Stimulated activated CD4-positive, alpha-beta T cell treated with anti-CD3 and anti-CD28 coated beads, Interleukin-15, amount 100 ng/mL, for 48 hours (primary cell): ENCODE measurements at places on chromosomes 1 and 21.

- DNase-seq = no peak
Observed at GRCh38 chr21:15058854-15059263, 5.9 kb downstream of the NRIP1 start.

DNA sequence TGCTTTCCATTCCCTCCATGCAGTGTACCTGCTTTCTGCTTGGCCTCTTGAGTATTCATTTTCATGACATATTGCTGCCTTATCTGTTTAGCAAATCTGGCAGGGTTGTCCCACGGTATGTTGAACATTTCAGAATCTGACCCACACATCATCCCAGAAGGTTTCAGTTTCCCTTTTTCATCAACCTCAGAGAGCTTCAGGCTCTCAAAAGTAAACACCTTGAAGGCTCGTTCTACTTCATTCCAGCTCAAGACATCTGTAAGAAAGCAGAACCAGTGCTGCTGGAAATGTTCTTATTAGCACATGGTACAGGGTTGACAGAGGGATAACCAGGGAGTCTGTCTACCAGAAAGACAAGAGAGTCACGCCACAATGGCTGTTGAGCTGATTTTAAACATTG is 103.6 kb downstream of the SPAG17 start:
- DNase-seq = no peak

- DNase-seq = no peak
Observed at GRCh38 chr1:178713259-178713658, 11.8 kb upstream of the RALGPS2 start.

DNA sequence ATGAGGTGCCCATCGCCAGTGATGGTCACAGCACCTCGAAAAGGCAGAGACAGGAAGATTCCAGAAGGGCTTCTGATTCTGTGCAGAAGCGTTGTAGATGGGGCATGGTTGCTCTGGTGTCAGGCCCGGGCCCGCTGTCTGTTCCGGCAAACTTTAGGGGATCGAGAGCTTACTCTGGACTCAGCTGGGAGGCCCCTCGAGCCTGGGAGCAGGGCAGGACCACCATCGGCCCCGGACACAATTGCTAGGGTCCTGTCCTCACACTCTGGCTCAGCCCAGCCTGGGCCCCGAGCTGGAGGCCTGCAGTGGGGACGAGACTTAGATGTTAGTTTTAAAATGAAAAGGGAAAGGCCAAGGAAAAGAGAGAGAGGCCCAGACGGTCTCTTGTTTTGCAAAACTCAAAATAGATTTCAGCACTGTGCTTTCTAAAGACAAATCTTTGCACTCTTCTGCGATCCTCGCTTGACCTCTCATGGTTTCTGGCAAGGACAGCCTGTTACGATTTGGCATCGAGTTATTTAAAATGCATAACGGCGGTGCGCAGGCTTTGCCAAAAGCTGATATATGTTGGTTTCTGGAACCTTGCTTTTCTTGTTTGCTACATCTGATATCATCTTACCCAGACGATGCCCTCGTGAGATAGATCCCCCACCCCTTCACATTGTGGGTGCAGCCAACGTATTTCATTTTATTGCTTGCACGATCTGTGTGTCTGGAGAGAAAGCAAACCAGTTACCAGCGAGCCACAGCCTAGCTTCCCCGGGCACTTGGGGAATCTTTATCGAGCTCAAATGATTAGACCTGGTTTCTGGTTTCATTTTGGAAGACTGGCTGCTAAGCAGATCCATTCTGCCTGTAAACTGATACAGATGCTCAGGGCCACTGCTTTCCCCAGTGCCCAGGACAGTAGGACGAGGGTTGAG is 58.0 kb downstream of the PRDM16 start:
- DNase-seq = no peak

DNA sequence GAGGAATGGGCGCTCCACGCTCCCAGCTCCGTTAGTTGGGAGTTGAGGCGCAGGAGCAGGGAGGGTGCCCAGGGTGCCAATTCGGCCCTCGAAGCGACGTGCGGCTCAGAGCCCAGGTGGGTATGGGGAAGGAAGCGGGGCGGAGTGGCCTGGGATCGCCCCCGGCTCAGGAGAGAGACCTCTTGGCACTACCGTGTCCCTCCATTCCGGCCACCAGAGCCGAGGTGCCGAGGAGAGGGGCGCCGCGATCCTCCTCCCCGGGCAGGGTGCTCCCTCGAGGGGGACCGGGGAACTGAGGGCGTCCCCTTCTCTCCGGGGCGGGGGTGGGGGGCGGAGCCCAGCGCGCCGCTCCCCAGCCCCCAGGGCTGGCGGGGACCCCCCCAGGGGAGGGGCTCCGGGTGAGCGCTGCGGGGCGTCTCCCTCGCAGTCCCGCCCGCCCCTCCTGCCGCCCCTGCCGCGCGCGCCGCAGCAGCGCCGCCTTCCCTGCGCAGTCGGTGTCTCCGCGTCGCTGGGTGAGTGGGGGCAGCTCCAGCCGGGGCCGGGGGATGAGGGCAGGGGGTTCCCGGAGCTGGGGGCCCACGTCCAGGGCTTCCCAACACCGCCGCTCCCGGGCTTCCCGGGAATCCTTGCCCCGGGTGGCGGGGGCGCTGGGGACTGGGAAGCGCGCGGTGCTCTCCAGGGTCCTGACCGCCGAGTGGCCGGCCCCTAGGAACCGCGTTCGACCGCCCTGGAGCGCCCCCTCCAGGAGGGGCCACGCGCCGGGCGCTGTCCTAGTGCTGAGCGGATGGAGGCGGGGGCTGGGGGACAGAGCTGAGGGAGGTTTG is at the start of gene HPCA:
Gene HPCA, plus strand, starts transcription at position 488 of the 824 bp plus-strand sequence. CDS start 2,408 bp downstream, outside the sequence.
- peak; percentile 33 for DNase-seq

GRCh38 chr21:27713154-27714109 is 746.5 kb upstream of the ADAMTS5 start:
- DNase-seq = no peak

- no peak for DNase-seq
Observed at GRCh38 chr21:36784947-36785346, 86.0 kb downstream of the SIM2 start.

GRCh38 chr1:955474-955873 is 3.6 kb downstream of the NOC2L start:
- no peak for DNase-seq

- DNase-seq = no peak
Observed at GRCh38 chr1:28893403-28894102, 20.8 kb upstream of the EPB41 start.

GRCh38 chr1:76933847-76934815 is 66.9 kb downstream of the ST6GALNAC5 start:
- DNase-seq = no peak

- DNase-seq = no peak
Observed at GRCh38 chr1:221923929-221924598, 182.2 kb upstream of the DUSP10 start.

DNA sequence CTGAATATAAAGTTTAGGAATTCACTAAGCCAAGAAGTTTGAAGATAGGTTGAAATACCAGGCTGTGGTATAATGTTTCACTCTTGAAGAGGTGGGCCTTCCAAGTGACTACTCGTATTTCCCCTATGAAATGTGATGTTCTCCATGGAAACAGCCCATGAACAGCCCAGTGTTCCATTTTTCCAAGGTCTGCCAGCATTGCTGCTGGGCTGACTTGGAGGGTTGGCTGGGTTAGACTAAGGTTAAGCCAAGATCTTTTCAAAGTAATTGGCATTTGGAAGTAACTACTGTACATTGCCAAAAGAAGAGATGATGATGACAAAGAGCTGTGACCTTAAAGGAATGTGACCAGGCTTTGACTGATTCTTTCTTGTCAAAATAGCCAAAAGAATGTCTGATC is 73.8 kb downstream of the RPE65 start:
- no peak for DNase-seq

GRCh38 chr1:154843636-154844296 is 26.3 kb downstream of the KCNN3 start:
- no peak for DNase-seq

- DNase-seq = no peak
Observed at GRCh38 chr1:24216276-24217074, 29.4 kb upstream of the IFNLR1 start.

- DNase-seq = no peak
Observed at GRCh38 chr1:165737196-165737595, 31.5 kb downstream of the TMCO1 start.

DNA sequence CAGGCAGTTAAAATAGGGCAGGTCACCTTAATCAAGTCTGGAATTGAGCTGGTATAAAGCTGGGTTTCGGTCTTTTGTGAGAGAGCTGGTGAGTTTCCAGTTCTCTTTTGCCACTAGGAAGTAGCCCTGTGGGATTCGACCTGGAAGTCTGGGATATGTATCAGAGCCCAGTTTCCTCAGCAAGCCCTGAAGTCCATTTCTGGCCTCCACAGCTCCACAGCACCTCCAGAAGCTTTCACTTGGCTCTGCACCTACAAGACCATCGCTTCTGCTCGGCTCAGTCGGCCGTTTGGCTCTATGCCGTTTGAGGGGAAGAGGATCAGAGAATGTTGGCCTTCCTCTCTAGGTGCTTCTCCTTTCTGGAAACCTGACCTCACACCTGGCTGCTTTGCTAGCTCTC is 148.0 kb downstream of the GALNT2 start:
- no peak for DNase-seq

DNA sequence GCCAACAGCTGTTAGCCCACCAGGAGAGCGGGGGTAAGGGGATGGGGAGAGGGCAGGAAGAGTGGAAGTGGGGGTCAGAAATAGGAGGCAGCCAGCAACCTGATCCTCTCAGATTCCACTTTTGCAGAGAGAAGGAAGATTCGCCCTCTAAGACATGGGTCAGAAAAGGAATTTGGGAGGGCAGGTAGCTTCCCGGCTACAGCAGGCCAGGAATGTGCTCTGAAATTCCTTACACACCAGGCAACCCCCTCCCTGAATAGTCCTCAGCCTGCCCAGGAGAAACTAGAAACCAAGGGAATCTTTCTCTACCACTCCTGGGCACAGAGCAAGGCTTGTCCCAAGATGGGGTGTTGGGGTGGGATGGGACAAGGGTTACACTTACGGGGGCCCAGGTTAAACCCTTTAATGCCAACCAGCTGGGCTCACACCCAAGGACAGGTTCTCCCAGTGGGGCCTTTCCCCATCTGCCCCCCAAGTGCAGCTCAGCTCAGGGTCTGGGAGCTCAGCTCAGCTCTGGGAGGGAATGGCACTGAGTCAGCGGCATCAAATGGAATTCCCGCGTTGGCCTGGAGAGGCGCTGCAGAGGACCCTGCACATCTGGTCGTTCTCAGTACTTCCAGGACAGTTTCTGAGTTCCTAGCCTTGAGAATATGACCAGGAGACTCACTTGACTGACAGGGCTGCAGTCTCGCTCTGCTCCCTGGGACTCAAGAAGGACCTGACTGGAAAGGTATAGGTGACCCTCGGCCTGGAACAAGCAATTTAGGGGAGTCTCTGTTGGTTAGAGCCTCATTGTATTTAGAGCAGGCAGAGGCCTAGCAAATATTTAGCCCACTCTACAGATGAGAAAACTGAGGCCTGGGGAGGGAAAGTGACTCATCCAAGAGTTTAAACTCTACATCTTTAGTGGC is 761 bp downstream of the TNNT2 start:
- no peak for DNase-seq
